IPS-NIHi11 (cell line): ENCODE measurements at places on chromosomes 12 and 14.

DNA sequence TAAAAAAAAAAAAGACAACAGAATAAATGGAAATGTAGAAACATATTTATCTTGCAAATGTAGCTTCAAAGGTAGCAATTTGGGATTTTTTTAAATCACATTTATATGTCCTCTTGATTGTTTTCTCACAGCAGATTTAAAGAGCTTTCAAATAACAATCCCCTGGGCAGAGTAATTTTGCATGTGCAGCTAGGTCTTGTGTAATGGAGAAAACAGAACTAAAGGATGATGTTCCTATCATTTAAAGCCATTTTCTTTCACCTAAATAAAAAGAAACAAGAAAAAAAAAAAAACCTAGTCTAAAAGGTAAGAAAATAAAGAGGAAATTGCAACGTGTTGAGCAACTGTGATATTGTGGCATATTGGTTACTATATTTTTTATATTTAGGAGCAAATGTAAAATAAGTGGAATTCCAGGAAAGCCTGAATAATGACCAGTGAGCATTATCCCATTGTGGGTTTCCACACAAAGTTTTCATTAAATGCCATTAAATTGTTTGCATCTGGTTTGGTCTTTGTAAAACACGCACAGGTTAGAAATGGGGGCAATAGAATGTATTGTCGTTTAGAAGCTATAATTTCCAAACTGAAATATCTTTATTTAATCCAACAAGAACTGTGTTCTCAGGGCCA lies 215.6 kb downstream of the SLC6A15 start:
- no peak for DNase-seq

DNA sequence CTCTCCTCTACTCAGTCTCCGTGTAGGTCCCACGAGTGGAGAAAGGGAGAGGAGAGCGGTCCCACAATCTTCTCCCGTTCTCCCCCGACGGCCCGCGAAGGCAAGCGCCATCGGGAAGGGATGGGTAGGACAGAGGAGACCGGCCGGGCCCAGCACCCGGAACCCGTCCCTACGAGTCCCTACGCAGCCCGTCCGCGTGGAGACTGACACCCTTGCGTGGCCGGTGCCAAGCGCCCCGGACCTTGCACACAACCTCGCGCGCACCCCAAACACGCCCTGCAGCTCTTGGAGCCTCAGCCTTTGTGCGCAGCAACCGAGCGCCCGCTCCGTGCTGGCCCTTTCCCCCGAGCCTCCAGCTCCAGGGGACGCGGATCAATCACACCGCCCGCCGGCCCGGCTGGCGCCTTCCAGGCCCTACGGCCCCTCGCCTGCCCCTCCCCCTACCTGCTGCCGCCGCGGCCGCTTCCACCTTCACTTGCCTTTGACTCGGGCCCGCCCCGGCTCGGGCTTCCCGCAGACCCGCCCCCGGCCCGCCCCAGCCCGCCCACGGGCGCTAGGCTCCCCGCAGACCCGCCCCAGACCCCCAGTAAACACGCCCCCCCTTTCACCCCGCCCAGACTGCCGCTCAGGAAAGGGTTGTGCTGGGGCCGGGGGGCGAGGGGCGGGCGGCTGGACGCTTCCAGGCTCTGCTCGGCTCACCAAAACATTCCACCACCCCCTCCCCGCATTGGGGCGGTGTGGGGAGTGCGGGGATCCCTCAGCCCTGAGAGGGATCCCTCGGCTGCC lies at the start of gene NDRG2:
Gene NDRG2, minus strand, starts transcription at position 477 of the 786 bp plus-strand sequence. CDS start 1,746 bp downstream, outside the sequence.
- DNase-seq, result peak; percentile 98

GRCh38 chr12:30870491-30871265 lies 55.9 kb upstream of the TSPAN11 start:
- DNase-seq, result no peak

GRCh38 chr12:111455448-111456320 lies 50.0 kb downstream of the SH2B3 start:
- no peak for DNase-seq

DNA sequence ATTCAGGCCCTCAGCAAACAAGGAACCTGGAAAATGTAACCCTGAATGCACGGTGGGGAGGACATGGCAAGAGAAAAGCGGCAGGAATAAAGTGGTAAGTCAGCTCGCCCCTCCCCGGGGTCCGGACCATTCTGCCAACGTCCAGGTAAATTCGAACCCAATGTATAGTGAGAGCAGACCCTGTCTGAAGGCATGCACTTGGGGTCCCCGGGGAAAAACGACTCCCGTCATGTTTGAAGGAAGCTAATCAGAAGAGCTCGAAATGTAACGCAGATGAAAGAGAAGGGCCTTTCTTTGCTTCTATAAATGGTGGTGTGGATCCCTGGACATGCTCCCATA lies 193 bp downstream of the ACACB start:
- DNase-seq, result no peak

DNA sequence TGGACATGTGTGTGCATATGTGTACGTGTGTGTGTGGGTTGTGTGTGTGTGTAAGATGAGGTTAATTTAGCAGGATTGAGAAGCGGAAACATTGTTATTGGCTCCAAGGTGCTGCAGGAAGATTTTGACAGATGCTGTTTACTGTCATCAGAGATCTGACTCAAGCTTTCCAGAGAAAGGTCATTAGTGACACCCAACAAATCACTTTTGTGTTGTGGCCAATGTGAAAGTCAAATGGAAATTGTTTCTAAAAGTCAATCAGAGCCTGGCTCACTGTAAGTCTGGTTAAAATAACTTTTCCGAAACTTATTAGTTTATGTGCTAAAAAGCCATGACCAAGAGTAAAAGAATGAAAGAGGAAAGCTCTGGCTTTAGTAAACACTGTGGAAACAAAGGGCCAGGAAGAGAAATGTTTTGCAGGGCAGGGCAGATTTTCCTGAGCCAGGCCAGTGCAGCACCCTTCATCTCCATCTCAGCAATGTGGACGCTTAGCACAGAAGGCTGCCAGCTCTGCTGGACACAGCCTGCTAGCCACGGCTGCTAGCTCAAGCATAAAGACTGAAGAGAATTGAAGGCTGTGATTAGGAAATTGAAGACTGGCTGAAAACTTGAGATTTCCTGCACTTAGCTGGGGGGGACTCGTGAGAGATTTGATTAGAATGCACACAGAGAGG lies 235.8 kb downstream of the NEDD1 start:
- DNase-seq, result no peak

- no peak for DNase-seq
Observed at GRCh38 chr14:96195441-96196081, 9.1 kb upstream of the BDKRB2 start.

- peak; percentile 81 for DNase-seq
Observed at GRCh38 chr12:1634590-1635191, 5.7 kb downstream of the WNT5B start.

DNA sequence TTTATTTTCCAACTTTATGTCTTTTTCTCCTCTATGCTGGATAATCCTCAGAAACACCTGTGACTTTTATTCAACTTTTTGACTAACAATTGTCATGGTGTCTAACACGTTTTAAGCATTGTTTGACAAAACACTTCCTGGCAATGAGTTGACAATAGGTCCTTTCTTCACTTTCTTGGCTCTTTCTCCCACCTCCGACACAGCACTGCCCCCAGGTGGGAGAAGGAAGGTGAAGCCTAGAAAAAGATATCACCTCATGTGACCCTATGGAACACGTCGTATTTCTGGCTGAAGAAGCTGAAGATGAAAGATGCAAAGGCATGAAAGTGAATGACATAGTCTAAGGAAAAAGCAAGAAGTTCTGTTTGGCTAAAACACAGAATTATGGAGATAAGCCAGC lies 430.0 kb downstream of the ETNK1 start:
- peak; percentile 61 for DNase-seq

DNA sequence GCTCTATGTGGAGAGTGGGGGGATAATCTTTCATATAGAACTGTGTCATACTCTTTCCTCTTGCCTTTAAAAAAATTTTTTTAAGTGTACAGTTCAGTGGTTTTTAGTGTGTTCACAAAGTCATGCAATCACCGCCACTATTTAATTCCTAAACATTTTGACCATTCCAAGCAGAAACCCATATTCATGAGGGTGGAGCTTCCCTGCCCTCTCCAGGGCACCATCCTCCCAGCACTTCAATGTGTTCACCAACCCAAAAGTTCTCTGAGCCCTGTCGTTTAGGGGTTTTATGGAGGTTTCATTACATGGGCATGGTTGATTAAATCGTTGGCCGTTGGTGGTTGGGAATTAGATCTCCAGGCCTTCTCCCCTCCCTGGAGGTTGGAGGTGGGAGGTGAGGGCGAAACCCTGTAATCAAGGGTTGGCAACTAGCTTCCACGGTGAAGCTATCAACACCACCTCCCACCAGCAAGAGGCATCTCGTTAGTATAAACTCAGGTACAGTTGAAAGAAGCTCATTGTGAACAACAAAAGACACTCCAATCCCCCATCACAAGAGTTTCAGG lies 42.8 kb upstream of the WNK1 start:
- DNase-seq, result no peak

DNA sequence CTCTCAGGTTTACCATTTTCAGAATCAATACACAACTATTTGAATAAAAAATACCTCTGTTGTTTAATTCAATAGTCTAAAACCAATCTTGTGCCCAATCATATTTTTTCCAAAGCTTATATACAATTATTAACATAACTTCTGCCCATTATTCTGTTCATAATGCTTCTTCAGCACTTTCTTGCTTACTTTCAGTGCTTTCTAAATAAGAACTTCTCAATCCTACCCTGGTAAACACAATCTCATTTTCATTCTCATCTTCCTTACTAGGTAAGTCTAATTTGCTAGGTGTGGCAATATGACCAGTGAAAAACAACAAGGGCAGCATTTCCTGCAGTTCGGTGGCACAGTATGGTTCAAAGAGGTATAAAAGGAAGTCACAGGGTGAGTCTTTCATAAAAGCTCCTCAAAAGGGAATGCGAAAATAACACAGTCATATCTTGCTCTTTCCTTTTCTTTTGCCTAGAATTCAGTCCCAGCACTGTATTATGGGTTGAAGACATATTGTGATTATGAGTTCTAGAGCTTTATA lies 103.5 kb downstream of the FOXG1 start:
- no peak for DNase-seq

GRCh38 chr12:120842595-120842994 lies 61.6 kb downstream of the SPPL3 start:
- DNase-seq, result no peak

- DNase-seq, result no peak
Observed at GRCh38 chr14:70269582-70269981, 80.8 kb upstream of the SLC8A3 start.

GRCh38 chr14:61719344-61720293 lies 24.3 kb downstream of the HIF1A start:
- no peak for DNase-seq

- no peak for DNase-seq
Observed at GRCh38 chr12:93737457-93738198, 60.5 kb downstream of the CRADD start.

- DNase-seq, result no peak
Observed at GRCh38 chr14:65277580-65278270, 134.8 kb upstream of the FUT8 start.

GRCh38 chr12:122079532-122080081 lies 1.1 kb downstream of the MLXIP start:
- no peak for DNase-seq

GRCh38 chr12:48105321-48105866 lies 485 bp downstream of the SENP1 start:
- DNase-seq, result no peak

DNA sequence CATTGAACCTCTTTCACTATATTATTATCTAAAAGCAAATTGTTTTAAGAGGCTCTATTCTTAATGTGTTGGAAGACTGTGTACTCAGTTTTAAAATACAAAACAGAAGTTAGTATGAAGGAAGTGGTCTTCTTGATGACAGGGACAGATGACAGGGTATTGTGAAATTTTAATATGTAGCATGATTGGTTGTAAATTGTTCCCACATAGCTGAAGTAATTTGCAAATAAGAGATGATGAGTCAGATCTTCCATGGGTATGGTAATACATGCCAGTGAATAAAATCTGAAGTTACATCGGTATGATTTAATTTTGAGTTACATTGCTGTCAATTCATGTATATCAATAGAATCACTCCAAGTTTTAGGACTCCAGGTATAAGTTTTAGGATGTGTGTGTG lies 454.8 kb downstream of the AEBP2 start:
- no peak for DNase-seq

GRCh38 chr14:105087308-105087962 lies 22.2 kb upstream of the GPR132 start:
- DNase-seq, result peak; percentile 70

GRCh38 chr14:54189748-54190354 lies 207.0 kb upstream of the CDKN3 start:
- no peak for DNase-seq

DNA sequence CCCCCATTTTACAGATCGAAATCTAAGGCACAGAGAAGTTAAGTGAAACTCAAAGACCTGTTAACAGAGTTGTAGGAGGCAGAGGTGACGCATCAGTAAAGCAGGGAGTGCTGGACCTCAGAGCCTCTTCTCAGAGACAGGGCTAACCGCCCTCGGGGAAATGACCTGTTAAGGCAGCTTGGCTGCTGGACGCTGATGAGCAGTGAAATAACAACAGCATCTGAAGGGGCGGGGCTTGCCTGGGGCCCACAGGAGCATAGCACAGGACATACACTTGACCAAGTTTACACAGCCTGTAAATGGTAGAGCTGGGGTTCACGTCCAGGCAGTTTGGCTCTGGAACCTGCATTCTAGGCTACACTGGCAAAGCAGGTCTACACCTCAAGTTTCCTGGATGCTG lies 39.3 kb downstream of the LRTM2 start:
- no peak for DNase-seq

DNA sequence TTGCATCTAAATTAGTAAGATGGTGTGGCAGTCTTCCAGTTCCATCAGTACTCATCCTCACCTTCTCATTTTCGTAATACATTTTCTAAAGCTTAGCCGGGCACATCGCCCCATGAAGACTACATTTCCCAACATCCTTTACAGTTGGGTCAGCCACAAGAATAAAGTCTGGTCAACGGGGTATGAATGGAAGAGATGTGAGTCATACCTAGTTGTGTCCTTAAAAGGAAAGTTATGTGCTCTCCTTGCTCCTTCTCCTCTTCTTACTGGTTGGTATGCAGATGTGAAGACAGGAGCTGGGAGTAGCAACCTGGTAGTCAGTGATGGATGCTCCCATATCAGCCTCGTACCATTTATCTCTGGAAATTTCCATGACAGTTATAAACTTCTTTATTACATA lies 35.9 kb upstream of the EGLN3 start:
- DNase-seq, result peak; percentile 57

- DNase-seq, result no peak
Observed at GRCh38 chr12:93135286-93136239, 206.5 kb upstream of the EEA1 start.

GRCh38 chr14:101501341-101501740 lies 60.0 kb upstream of the DIO3 start:
- no peak for DNase-seq

- no peak for DNase-seq
Observed at GRCh38 chr14:44027397-44027796, 479.7 kb downstream of the FSCB start.
